ENCODE measurements at places on chromosomes 13 and 19. TPM values are rescaled to one million over a fixed set of nuclear protein-coding genes. Genes with fewer than 3 reads are reported as not detected.

DNA sequence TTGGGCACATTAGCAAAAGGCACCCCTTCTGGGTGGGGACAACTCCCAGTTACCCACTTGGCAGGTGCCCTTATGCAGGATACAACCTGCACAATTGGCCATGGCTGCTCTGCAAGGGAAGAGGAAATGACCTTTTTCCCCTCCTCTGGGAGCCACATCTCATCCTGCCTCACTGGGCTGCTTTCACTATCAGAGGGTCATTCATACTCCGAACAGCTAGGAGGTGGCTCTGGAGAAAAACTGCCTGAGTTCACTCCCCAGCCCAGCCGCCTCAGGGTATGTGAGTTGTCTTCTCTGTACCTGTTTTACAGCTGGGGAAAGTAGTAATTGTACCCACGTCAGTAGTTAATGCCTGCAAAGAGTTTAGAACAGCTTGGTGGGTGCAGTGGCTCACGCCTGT, 7.1 kb upstream of the ACTN4 start:
- DNase-seq, result peak; percentile 30

DNA sequence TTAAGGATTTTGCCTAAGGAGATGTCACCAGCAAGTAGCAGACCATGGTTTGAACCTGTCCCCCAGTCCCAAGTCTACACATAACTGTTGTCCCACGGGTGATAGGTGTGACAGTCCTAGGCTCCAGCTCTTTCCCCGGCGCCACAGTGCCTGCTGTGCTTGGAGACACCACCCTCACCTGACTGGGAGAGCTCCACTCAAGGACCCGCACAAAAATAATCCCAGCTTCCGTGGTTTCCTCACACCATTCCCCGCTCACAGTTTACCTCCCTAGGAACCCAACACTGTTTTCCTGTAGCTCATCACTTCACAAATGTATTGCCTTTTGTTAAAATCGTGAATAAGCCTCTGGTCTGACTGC, 19.8 kb upstream of the RASA3 start:
- no peak for DNase-seq

DNA sequence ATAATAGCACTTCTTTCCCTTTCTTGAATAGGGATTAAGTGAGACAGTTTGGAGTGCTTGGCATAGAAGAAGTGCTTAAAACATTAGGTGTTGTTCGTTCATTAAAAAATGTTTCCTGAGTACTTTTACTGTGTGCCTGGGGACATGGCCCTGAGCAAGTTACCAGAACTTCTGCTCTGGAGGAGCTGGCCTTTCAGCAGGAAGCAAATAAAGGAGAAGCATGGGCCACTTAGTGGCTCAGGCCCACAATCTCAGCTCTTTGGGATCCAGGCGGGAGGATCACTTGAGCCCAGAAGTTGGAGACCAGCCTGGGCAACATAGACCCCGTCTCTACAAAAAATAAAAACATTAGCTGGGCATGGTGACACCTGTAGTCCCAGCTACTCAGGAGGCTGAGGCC, 5.7 kb downstream of the DNM2 start:
- no peak for DNase-seq

DNA sequence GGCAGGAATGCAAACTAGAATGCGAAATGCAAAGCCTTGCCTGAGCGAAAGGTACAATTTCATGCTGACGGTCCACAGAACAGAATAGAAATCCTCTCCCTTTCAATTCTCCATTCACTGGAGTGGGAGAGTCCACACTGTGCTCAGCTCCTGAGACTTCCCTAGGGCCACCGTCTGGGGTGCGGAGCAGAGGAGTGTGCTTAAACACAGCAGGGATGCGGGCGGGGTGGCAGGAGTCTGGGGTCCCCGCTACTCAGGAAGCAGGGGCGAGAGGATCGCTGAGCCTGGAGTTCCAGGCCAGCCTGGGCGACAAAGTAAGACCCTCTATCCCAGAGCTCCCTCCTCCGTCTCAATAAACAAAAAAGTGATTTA, 552 bp upstream of the ZNF816 start:
- peak; percentile 26 for DNase-seq

CATSPERD gene
- not detected for total RNA-seq

GNG7 gene
- 7.7 TPM for total RNA-seq

DNA sequence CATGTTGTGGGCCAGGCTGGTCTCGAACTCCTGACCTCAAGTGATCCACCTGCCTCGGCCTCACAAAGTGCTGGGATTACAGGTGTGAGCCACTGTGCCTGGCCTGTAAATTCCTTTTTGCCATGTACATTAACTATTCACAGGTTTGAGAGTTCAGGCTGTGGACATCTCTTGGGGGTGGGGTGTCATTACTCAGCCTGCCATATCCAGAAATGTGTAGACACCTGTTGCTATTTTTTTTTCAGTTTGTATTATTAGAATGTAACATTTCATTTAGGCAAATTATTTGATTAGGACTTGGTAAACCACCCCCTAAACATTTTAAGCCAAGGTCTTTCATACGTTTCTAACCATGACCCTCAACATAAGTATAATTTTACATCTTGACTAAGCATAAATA, 20.5 kb downstream of the ZNF227 start:
- no peak for DNase-seq

- DNase-seq, result peak; percentile 95
Measured at GRCh38 chr19:55160128-55160985, 2.8 kb upstream of the TNNI3 start.

Data from endothelial cell (in vitro differentiated cells).